ENCODE measurements at places on chromosomes 12 and 14.

- no peak for DNase-seq
Measured at GRCh38 chr14:73747379-73748211, 33.4 kb upstream of the PNMA1 start.

GRCh38 chr14:76518366-76518765, 142.4 kb downstream of the ESRRB start:
- no peak for DNase-seq

- DNase-seq: no peak
Measured at GRCh38 chr12:129599406-129599805, 304.4 kb downstream of the TMEM132D start.

GRCh38 chr14:71469643-71470335, 462.4 kb upstream of the RGS6 start:
- DNase-seq: no peak

DNA sequence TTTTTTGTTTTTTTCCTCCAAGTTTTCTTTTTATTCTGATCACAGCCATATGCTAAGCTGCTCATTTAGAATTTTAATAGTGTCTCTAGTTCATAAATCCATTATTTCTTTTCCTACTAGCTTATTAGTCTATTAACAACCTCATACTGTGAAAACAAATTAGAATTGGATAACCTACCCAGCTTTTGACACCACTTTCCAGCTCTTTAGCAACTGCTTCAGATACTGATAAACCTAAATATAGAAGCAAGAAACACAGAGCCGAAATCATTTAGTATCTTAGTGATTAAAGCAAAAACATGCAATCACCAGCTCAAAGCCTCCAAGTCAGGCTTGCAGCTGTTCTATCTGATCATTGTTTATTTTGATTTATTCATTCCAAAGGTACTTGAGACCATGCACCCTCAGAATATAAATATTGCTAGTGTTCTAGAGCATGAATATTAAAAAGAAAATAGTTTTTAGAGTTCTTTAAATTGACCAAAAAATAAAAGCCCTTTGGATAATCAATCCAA, 121.5 kb downstream of the STXBP6 start:
- DNase-seq: no peak

- DNase-seq: no peak
Measured at GRCh38 chr12:132824053-132824452, 4.6 kb downstream of the GOLGA3 start.

- no peak for DNase-seq
Measured at GRCh38 chr12:98227162-98227561, 288.2 kb upstream of the TMPO start.

GRCh38 chr14:32372154-32372553, 43.1 kb downstream of the AKAP6 start:
- DNase-seq: no peak

DNA sequence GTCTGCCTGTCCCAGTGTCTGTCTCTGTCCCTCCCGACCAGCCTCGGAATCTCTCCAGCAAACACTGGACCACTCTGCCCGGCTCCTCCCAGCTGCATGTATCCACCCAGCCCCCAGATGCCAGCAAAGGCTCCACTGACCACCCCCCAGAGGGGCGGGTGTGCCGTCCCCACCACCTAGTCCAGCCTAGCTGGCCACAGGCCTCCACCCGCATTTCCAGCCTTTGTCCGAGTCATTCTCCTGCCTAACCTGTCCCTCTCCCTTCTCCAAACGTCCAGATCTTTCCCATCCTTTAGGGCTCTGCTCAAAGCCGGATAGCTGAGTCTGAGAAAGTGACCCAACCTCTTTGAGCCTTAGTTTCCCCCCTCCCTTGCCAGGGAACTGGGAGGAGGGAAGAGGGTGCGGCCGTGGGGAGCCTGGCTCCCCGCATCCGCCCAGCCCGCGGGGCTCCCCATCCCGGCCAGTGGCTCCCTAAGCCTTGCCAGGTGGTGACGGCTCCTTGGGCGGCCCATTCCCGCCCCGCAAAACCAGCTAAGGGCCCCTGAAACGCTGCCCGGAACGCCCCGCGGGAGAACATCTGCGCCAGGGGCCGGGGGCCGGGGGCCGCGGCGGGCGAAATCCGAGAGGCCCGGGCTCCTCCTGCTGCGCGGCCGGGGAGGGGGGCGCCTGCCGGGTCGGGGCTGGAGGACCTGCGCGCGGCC, 34.6 kb upstream of the ANKRD9 start:
- DNase-seq: no peak

DNA sequence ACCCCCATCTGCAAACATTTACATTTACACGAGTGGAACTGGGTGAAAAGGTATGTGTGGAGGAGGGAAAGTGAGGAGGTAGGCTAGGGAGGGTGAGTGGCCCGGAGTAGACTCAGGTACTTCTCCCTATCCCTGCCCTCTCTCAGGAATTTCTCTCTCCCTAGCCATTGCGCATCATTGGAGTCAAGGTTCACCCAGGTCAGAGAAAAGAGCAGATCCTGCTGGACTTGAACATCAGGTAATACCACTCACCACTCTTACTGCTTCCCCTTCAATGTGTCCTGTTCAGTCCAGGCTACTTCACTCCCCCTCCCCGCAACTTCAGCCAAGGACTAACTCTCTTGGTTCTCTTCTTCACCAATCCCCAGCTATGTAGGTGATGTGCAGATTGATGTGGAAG, 2.8 kb downstream of the ESYT1 start:
- no peak for DNase-seq

GRCh38 chr12:60819794-60820193, 1224.0 kb downstream of the SLC16A7 start:
- DNase-seq: no peak

- DNase-seq: no peak
Measured at GRCh38 chr14:63457498-63457897, 85.7 kb downstream of the PPP2R5E start.

- DNase-seq: no peak
Measured at GRCh38 chr12:92978607-92979006, 49.5 kb upstream of the EEA1 start.

GRCh38 chr12:132276827-132277373, 52.5 kb downstream of the GALNT9 start:
- no peak for DNase-seq

DNA sequence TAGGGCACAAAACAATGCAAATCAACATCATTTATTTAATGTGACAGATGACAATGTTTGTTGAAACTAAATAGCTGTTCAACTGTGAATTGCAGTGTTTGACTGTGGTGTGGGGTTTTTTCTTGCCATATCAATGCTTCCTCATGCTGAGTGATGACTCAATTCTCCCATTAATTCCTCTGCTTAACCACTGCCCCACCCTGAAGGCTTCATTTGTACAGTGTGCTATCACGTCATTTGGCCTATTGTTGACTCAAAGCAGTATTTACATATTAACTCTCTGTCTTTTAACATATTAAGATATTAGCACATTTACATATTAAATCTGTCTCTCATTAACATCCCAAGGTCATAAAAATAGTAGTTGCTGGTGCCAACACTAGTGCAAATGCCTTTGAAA, 164.8 kb upstream of the NRXN3 start:
- DNase-seq: no peak

GRCh38 chr12:47087088-47087688, 7.4 kb upstream of the AMIGO2 start:
- no peak for DNase-seq

GRCh38 chr12:124939079-124939420, 24.6 kb upstream of the UBC start:
- peak; percentile 71 for DNase-seq

GRCh38 chr12:57368349-57369095, 62.3 kb downstream of the R3HDM2 start:
- no peak for DNase-seq

DNA sequence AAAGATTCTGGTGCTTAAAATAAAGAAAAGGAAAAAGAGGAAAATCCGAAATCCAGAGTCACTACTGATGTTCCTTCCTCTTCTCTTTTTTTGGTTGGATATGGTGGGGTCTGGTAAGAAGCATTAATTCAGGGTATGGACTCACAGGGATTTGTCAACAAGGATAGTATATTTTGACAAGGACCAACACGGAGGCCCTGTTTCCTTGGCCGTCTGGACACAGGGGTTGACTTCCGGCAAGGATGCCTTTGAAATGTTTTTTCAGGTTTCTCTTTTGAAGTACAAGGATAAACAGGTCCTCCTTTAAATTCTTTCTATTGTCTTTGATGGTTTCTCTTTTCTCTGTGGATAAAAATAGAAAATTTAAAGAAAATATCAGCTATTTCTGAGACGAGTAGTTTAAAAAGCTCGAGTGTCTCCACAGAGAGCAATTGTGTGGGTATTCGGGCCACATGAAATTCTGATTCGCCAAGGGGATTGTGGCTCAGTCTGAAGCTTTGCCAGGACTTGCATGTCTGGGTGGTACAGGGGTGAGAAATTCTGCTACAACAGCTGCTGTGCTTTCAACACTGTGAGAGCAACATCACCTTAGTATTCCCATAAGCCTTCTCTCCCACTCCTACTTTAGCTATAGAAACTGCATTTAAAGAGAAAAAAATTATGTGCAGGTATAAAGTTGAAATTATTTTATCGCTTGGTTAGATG, 88.5 kb upstream of the CSRP2 start:
- no peak for DNase-seq

- no peak for DNase-seq
Measured at GRCh38 chr12:29428633-29429032, 47.7 kb upstream of the ERGIC2 start.

DNA sequence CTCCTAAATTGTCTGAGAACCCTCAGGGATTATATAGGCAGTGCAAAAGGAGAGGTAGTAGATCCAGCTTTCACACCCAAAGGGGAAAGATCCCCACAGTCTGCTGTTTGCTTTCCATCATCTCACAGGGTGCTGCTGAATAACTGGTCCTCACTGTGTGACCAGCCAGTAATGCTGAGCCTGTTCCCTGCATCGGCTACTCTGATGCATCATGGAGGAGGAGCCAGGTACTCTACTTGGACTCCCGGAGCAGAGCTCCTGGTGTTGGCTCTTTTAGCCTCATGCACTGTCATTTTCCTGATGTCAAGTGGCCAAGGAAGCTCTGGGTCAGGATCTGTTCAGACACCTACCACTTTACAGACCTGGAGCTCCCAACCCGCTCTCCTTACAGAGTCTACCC, 127.4 kb upstream of the ATF1 start:
- DNase-seq: no peak

DNA sequence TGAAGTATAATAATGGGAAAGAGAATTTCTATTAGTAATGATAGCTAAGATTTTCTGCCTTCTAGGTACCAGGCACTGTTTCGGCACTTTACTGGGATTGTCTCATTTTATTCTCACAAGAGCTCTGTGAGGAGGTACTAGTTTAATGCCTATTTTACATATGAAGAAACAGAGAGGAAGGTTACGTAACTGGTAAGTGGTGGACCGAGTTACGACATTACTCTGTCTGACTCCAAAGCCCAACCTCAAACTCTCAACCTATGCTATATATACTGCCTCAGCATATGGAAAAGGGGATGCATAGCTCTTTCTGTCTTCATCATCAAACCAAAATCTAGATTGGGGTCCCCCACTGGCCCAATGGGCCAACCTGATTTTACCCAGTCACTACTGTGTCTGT, 133.5 kb downstream of the KTN1 start:
- DNase-seq: no peak

GRCh38 chr14:104121142-104121541, 17.2 kb upstream of the KIF26A start:
- no peak for DNase-seq

- DNase-seq: no peak
Measured at GRCh38 chr14:24074625-24075484, 3.5 kb downstream of the CPNE6 start.

DNA sequence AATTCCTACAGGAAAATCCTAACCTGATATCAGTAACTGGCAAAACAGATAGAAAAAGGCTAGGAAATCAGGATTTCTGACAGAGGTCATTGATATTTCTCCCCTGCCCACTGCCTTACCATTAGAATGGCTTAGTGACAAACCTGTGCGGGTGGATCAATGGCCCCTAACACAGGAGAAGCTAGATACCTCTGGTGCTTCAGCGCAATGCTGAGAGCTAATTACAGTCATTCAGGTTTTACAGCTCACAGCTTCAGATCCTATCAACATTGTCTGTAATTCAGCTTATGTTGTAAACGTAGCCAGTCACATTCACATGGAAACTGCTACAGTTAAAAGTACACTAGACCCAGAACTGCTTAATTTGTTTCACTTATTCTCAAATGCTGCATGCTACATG, 17.4 kb upstream of the SLC10A1 start:
- DNase-seq: no peak

- no peak for DNase-seq
Measured at GRCh38 chr12:128662101-128662500, 161.7 kb downstream of the SLC15A4 start.

DNA sequence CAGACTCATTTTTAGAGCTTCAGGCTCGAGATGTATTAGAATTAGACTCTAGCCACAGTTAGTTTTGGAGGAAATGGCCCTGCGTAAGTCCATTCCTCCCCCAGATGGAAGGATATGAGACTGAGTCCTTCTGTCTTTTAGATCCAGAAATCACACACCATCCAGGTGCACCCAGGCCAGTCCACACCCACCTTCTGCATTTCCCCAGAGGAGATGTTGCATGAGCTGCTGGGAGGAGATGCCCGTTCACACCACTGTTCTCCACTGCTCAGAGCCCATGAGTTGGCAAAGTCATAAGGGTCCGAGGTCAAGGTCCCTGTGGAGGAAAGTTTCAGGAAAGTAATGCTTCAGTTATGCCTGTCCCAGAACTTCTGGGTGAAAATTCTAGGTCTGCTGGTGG, 29.2 kb downstream of the VWF start:
- DNase-seq: no peak

DNA sequence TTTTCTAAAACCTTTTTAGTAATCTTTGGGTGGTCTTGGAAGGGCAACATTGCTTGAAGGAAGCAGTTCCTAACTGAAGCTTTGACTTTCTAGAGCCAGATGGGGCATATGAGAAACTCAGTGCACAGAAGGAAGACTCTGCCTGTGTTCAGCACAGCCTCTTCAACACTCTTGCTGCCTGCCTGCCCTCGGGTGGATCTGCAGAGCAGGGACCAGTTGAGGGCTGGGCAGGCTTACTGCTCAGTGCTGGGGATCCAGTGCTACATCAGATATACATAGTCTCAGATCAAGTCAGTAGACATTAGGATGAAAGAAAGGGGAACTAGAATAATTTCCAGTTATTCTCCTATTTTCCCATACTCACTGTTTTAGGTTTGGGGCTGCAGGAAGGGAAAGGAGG, 29.5 kb upstream of the TMX1 start:
- no peak for DNase-seq

- no peak for DNase-seq
Measured at GRCh38 chr12:95300286-95300685, 82.7 kb downstream of the VEZT start.

GRCh38 chr12:118103201-118103600, 610 bp downstream of the VSIG10 start:
- DNase-seq: no peak

DNA sequence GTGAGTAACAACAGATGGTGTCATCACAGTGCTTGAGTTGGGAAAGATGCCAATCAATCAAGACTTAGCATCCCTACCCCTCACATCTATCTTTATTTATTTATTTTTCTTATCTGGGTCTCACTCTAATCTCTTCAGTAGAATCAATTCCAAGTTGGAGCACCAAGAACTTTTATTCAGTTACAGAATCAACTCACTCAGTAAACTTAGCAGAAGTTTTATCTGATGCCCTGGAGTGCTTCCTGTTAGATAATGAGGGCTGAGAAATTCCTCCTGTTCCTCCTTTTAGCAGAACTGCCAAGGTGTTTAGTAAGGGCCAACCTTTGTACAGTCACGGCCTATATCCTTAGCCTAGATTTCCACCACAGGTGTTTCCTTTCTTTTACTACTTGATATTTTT, 11.3 kb upstream of the SLC5A8 start:
- no peak for DNase-seq
